Right ventricle myocardium superior (tissue), 1 donor: ENCODE measurements at places on chromosomes 1 and 21. TPM values are rescaled to one million over a fixed set of nuclear protein-coding genes. Genes with fewer than 3 reads are reported as not detected.
A peak's percentile ranks its signal among the peaks of the same experiment; 100 is the strongest.

The BECN2 gene
- not detected for total RNA-seq

The PADI2 gene
- 0.46 TPM for total RNA-seq

The NFIA gene
- 89.5 TPM for total RNA-seq

The SLC26A9 gene
- 33.0 TPM for total RNA-seq

The PADI4 gene
- total RNA-seq = 0.48 TPM

The RAB4A gene
- total RNA-seq = 103 TPM

The EPHA2 gene
- total RNA-seq = 7.3 TPM

The TNFRSF1B gene
- 13.7 TPM for total RNA-seq

The AMY1A gene
- not detected for total RNA-seq

- no peak for DNase-seq
These were observed 42.0 kb upstream of the UBE2U start for GRCh38 chr1:64161357-64161941.

DNA sequence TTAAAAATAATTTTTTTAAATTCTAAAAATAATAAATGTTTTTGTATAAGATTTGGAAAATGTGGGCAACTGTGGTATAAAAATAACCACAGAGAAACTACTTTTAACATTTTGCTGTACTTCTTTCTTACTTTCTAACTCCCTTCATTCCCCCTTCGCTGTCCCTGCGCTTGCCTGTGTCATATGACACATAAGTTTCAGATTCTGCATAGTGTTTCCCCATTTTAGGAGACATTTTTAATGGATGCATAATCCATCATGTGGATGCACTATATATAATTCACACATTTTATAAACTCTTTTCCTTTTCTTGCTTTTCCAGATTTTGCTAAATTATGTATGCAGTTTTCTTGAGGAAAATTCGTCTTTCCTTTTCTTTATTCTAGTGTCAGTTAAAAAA is 16.3 kb downstream of the ATG4C start:
- DNase-seq = no peak

- no peak for DNase-seq
These were observed 23.2 kb downstream of the TNNT2 start for GRCh38 chr1:201354151-201354900.

GRCh38 chr1:244284641-244285156 is 167.0 kb downstream of the ADSS2 start:
- DNase-seq = no peak

DNA sequence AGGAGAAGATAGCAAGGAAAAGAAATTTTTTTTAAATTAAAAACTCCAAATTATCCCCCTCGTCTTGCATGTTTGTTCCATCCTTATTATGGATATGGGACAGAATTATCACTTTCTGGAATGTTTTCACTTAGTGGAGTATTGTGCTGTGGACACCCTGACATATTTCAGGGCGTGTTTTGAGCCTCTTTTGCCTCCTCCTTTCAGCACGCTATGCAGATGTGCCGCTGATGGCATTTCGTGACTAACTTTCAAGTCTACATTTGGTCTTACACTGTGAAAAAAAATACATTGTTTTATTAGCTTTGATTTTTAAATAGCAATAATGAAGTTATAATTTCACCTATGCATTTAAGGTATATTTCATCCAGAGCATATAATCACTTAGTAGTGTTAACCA is 738.7 kb downstream of the LTN1 start:
- DNase-seq = no peak

GRCh38 chr1:77642196-77642595 is 40.3 kb downstream of the ZZZ3 start:
- no peak for DNase-seq

- DNase-seq = no peak
These were observed 165.5 kb downstream of the ZSCAN20 start for GRCh38 chr1:33637846-33638440.

DNA sequence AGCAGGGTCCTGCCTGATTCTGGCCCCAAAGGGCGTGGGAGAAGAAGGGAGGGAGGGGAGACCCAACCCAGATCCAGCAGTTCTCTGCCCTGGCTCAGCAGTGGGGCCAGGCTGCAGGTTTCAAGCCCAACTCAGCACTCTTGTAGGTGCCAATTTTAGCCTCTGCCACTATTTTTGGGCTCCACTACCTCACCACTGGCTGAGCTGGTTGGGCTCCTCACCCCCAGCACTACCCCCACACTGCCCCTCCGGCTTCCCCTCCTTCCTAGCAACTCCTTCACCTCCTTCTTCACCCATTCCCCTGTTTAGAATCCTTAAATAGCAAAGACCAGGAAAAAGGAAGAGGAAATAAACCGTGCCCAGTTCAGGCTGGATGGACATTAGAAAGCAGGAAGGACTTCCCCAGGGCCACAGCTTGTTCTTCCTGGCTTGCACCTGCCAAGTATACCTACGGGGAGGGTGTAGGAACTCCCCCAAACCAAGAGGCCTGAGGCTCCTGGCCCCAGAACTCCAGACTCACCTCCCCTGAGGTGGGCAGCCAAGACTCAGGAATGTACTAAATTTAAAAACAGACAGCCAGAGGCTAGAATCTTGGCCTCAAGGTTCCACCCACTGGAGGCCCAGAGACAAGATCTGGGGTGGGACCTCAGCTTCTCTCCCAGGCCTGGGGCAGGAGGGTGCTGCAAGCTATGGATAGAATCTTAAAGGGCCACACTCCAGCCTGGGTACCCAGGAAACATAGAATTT is 1.4 kb upstream of the ARHGEF2 start:
- DNase-seq = peak; percentile 65

- peak; percentile 63 for DNase-seq
These were observed 42.0 kb downstream of the COLGALT2 start for GRCh38 chr1:183995322-183996039.

- no peak for DNase-seq
These were observed 38.5 kb upstream of the PDE9A start for GRCh38 chr21:42614811-42615351.

GRCh38 chr1:42264511-42265190 is 70.4 kb downstream of the FOXJ3 start:
- DNase-seq = no peak

DNA sequence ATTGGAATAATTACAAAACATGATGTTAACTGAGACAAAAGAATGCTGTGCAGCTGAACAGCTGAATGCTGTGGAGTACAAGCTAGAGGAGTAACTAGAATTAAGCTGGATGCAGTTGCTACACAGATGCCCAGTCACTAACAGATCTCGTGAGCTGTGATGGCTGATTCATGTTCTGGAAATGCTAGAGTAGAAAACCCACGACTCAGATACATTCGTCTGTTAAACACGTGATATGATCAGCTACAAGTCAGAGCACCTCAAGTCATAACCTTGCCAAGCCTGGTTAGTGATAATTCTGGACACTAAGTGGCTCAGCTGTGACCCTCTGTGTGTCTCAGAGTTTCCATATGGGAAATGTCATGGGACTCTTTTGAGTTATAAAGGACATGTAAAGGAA is 89.7 kb upstream of the ESRRG start:
- DNase-seq = no peak

DNA sequence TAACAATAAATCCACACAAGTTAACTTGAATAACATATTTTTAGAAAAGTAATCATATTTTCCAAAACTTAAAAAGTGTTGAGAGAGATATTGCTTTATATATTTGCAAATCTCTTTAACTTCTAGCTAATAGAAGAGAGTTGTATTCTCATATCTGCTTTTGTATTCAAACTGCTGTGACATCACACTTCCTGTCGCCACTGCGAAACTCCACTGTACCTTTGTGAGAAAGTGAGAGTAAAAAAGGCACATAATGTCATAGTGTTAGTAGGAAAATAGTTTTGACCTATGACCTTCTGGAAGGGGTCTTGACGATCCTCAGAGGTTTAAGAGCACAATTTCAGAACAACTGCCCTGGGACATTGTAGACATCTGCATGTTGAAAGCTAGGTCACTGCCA is 21.6 kb downstream of the AK5 start:
- no peak for DNase-seq

DNA sequence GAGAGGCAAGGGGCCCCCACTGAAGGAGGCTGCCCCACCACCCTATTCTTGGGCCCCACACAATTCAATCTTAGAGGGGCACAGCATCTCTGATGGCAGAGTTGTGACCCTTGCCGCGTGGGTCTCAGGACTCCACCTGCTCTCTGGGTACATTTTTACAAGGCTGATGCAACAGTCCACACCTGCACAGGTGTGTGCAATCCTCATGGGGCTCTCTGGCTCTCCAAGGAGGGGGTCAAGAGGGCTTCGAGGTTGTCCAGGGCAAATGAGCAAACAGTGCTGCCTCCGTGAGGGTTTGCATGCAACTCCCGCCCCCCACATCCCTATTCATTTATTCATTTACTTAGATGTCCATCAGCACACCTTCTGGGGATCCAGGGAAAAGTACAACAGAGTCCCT is 81.6 kb upstream of the IFFO2 start:
- DNase-seq = no peak
